GM03348 (cell line): ENCODE measurements at places on chromosomes 3 and 15.

- DNase-seq = no peak
Observed at GRCh38 chr3:71441217-71441924, 142.2 kb downstream of the FOXP1 start.

- peak; percentile 22 for DNase-seq
Observed at GRCh38 chr15:95326431-95327182, 1003.9 kb upstream of the NR2F2 start.

GRCh38 chr3:141020143-141020830, 30.9 kb upstream of the SPSB4 start:
- DNase-seq = no peak

DNA sequence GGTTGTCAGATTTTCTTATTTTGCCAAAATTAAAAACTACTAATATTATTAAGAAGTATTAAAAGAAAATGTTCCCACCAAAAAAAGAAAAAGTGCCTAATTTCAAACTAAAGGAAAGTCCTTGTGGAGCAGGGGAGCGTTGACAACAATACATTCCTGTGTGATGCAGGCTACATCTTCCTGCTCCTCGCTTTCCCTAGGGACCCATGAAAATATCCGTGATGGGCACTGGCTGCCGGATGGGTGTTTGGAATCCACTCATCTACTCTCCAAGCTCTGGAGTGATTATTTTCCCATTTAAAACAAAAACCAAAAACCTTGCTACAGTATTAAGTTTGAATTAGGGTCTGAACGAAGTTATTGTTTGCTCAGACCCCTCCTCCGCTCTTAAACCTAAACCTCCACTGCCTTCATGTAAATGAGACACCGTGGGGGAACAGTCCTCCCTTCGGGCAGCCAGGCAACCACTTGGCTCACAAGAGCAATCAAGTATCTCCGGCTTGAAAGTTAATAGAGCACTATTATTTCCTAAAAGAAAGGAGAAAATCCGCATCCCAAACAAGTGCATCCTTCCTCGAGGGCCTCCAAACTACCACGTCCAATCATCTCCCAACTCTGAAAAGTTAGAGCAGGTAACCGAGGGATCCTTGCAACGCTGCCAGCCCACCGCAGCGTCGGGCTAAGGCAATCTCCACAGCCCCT, 1.5 kb downstream of the ITGB5 start:
- peak; percentile 83 for DNase-seq

DNA sequence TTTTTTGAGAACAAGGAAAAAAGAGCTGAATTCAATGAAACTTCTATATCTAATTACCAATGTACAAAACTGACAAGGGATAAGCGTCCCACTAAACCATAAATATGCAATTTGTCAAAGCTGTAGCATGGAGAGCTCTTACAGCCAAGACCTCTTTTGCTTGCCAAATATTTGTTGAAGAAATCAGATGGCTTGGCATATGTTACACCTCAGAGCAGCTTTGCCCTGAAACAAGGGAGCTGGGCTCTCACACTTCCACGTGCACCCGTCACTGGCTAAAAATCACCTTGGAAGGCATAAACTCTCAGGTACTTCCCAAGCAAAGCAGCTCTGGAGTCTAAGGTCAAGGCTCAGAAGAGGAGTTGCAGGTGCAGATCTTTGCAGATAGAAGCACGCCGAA, 324.7 kb upstream of the SLCO3A1 start:
- no peak for DNase-seq

DNA sequence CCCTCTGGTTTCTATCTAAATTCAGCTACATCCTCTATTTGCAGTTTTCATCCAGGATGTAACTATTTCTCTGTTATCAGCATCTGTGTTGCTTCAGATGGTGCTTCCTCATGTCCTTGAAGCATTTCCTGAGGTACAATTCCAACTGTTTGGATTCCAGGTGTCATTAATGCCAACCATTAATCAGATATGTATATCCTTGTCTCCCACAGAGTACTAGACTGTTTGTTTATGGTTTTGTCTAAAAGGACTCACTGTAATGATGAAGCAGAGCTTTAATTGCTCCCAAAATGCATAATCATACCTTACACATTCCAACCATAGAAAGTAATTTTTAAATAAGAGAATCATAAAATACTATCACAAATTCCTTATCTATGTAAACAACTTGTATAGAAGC, 288.5 kb upstream of the MME start:
- DNase-seq = no peak

GRCh38 chr3:52838561-52839267, 3.9 kb upstream of the MUSTN1 start:
- DNase-seq = no peak

DNA sequence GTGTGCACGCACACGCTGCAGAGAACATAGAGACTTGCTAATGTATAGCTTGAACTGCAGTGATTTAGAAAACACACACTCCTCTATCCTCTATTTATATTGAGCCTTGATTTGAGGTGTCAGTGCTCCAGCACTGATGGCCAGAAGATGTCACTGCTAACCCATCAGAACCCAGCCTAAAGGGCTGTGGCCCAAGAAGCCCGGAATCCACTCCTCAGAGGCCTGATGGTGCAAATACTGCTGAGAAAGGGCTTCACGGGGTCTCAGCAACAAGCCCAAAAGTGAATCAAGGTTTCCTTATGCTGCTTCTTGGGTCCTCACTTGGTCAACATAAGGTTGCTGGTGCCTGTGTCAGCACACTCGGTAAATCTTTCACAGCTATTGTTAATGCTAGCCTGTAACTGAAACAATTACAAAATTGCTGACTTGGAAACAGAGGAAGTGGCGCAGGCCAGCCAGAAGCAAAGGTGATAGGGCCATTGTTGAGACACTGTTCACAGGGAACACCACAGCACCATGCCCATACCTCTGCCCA, 60.3 kb downstream of the HEG1 start:
- peak; percentile 42 for DNase-seq

- no peak for DNase-seq
Observed at GRCh38 chr15:41860049-41860828, 21.6 kb downstream of the PLA2G4B start.

DNA sequence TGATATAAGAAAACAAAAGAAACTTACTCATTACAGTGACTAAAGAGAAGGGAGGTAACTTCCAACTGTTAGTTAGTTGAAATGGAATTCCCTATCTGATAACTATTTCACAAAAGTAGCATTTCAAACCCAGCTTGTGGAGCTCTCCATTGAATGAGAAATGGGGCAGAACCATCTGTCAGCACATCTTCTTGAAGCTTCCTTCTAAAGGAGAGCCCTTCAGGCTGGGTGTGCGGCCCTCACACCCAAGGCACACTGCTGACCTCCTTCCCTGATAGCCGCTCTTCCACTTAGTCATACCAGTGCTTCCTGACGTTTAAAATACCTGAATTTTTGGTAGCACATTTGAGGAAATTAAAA, 28.1 kb upstream of the VEPH1 start:
- peak; percentile 23 for DNase-seq

GRCh38 chr15:83486363-83486762, 39.2 kb downstream of the SH3GL3 start:
- DNase-seq = no peak

DNA sequence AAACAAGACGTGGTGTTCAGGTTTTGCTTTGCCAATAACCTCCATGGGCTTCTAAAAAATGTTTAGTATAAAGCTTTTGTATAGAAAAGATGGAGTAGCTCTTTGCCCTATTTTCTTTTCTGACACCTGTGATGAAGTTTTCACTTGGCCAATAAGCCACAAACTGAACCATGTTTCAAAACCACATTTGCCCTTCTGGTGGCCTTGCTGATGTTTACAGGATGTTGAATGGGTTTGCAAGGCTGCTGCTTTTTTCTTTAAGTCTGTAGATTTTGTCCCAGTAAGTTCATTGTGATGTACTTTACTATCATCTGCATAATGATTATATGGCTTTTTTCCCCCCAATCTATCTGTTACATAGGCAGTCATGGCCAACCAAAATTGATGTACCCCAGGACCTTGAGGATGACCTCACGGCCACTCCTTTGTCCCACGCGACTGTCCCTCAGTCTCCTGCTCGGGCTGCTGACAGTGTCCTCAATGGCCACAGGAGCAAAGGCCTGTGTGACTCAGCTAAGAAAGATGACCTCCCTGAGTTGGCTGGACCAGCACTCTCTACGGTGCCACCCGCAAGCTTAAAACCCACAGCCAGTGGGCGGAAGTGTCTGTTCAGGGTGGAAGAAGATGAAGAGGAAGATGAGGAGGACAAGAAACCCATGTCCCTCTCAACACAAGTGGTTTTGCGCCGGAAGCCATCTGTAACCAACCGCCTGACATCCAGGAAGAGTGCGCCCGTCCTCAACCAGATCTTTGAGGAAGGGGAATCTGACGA, 60.8 kb downstream of the SNRK start:
- no peak for DNase-seq

GRCh38 chr15:60994963-60995475, 234.1 kb downstream of the RORA start:
- DNase-seq = no peak

DNA sequence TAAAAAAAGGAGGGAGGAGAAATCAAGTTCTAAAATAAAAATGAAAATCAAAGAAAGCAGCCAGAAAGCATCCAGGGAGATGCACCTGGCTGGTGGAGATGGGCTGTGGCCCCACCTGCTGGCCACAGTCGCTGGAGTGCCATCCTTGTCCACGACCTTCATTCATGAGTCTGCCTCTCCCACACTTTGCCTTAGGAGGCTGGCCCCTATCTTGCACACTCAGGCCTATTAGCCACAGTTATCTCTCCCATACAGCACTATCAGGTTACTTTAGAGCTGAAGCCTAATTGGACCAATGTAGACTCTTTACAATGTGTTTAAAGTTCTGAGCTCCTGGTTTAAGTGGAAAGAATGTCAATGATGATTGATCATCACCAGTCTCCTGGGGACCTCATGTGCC, 392.0 kb upstream of the RORA start:
- peak; percentile 11 for DNase-seq

DNA sequence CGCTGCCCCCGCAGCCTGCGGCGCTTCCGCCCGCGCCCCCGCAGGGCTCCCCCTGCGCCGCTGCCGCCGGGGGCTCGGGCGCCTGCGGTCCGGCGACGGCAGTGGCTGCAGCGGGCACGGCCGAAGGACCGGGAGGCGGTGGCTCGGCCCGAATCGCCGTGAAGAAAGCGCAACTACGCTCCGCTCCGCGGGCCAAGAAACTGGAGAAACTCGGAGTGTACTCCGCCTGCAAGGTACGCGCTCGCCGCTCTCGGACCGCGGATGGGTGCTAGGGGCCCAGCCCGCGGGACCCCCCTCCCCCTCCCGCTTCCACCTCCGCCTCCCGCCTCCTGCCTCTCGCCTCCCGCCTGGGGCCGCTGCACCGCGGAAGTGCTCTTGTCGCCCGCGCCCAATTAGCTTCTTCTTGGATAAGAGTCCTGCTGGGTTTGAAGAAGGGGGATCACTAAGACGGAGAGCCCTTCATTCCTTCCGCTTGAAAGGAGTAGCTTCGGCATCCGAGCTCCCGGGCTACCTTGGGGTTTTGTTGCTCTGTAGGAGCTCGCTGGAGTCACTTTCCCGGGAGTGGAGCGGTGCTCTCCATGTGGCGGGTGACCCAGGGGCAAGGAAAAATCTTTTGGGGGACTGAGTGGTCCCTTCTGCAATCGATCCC, 426 bp downstream of the KAT2B start:
- peak; percentile 82 for DNase-seq

DNA sequence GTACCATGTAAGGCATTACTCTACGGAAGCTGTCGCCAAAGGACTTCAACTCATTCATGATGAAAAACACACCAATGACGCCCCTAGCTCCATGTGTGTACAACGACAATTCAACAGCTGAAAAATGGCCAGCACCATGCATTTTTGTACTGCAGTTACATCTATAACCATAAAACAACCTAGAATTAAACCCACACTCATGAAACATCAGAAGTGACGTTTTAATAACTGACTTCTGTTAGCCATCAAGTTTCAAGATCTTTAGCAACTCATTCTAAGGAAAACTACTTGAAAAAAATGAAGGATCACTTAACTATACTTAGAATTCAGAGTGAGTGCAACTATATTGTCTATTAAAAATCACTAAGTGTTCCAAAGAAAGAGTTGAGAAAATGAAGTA, 84.9 kb downstream of the RFTN1 start:
- DNase-seq = no peak

- DNase-seq = peak; percentile 71
Observed at GRCh38 chr3:128969993-128970739, 23.7 kb downstream of the CFAP92 start.
